ENCODE measurements at places on chromosomes 3 and 15.

- no peak for DNase-seq
Measured at GRCh38 chr3:9102240-9102981, 139.1 kb upstream of the RAD18 start.

GRCh38 chr15:85972805-85973540 is 106.7 kb upstream of the AGBL1 start:
- DNase-seq = no peak

GRCh38 chr3:102125197-102125993 is 276.1 kb downstream of the NFKBIZ start:
- no peak for DNase-seq

GRCh38 chr3:126108676-126109050 is 24.7 kb upstream of the SLC41A3 start:
- no peak for DNase-seq

DNA sequence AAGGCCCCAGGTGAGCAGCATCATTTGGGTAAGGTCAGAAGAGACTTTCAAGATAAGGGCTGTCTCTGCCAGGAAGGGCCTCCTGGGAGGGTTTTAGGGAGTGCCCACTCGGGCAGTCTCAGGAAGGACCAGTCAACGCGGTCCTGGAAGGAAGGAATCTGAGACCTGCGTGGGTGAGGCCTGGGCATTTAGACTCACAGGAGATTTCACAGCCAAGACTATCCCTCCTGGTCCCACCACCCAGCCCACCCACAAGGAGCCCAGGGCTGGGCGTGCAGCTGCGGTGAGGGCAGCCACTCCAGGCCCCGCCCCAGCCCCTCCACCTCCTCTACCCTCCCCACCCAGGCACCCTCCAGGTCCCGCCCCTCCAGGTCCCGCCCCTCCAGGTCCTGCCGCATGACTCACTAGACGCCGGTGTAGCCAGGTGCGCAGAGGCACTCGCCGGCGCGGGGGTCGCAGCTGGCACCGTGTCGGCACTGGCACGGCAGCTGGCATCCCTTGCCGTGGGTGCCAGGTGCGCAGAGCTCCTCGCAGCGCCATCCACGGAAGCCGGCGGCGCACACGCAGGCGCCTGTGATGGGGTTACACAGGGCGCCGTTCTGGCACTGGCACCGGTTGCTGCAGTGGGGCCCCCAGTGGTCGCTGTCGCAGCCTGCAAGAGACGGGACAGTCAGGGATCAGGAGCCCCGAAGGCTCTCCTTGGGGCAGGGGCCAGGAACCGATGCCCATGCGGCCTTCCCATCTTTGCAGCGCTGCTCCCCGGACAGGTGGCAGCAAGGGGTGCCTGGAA is 112.7 kb downstream of the RAB11A start:
- no peak for DNase-seq

DNA sequence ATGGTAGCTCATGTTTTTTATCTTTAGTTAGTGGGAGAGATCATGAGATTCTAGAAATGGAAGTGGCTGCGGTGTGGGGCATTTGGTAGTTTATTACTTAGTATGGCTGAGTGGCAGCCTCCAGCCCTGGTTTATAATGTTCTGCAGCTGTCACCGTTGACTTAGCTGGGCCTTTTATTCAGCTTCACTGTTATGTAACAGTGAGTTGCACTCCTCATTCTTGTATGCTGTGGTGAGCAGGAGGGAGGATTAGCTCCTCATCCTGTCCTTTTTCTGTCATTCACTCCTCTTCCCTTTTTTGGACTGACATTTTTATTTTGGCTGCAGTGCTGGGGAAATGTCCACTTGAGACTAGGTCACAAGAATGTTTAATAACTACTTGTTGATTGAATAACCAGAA is 29.5 kb downstream of the RAD54L2 start:
- DNase-seq = no peak

DNA sequence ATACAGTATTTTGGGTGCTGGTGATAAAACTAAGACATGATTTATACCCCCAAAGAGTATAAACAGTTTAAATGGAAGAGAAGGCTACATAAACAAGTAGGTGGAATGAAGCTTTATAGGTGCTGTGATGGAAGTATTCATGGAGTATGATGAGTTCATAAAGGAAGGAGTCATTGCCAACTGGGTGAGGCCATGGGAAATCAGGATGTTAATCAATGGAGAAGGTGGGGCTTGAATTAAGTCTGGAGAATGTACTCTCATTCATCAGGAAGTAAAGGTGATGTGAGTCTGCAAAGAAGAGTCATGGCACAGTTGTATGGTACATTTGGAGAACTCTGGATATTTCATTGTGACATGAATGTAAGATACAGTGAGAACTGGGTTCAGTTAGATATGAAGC is 147.5 kb upstream of the MME start:
- no peak for DNase-seq

DNA sequence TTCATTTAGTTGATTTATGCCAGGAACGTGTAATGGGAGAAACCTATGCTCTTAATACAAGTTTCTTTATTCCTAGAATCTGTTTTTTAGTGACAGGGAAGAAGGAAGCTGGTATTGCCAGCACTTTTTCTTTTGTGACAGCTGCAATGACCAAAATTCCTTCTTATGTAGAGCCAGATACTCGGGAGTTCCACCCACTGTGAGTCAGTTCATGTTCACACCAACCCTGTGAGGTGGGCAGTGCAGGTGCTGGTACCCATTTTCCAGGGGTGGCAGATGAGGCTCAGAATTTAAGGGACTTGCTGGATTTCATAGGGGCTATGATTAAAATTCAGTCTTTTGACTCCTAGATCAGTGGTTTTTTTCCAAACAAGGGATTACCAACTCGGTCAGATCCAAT is 34.7 kb downstream of the OXNAD1 start:
- DNase-seq = no peak

DNA sequence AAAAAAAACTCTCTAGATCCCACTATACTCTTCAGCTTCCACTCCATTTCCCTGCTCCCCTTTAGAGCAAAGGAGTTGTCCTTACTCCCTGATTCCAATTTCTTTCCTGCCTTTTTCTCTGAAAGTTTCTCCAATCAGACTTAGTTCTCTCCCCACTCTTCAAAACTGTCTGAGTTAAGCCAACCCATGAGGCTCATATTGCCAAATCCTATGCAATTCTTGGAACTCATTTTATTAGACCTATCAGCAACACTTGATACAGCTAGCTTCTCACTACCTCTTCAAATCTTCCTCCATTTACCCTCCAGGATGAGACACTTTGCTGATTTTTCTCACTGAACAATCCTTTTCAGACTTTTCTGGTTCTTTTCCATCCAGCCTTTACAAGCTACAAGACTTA is 233.1 kb downstream of the THRB start:
- no peak for DNase-seq

Data from stromal cell of bone marrow (primary cell).